Right lobe of liver (tissue), 6 donors: ENCODE measurements at places on chromosomes 11 and 22. TPM values are rescaled to one million over a fixed set of nuclear protein-coding genes. Genes with fewer than 3 reads are reported as not detected.

GRCh38 chr11:84817998-84818397 is 809.1 kb downstream of the DLG2 start:
- no peak for DNase-seq
- no peaks in the 10 kb centered on the region for H3K27me3 ChIP-seq
- H3K4me3 ChIP-seq, result no peak overlapping the region
- no peaks in the 10 kb centered on the region for H3K36me3 ChIP-seq

- DNase-seq, result no peak
- H3K4me1 ChIP-seq, result no peaks in the 10 kb centered on the region
- H3K27me3 ChIP-seq, result no peaks in the 10 kb centered on the region
- no peaks in the 10 kb centered on the region for H3K36me3 ChIP-seq
Measured at GRCh38 chr11:60485987-60486386, 6.6 kb upstream of the MS4A12 start.

DNA sequence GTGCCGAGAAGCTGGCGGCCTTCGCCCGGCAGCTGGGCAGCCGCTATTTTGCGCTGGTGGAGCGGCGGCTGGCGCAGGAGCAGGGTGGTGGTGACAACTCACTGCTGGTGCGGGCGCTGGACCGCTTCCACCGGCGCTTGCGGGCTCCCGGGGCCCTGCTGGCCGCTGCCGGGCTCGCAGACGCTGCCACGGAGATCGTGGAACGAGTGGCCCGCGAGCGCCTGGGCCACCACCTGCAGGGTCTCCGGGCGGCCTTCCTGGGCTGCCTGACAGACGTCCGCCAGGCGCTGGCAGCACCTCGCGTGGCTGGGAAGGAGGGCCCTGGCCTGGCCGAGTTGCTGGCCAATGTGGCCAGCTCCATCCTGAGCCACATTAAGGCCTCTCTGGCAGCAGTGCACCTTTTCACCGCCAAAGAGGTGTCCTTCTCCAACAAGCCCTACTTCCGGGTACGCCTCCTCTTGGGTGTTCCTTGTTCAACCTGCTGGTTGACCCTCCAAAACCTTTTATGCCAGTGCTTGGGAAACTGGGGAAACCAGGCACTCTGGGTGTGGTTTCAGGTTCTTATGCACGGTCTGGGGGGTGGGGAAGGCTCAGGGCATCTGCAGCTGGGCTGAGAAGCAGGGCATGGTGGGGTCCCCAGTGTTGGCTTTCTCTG is 3.1 kb upstream of the TM7SF2 start:
- H3K4me1 ChIP-seq, result peaks cover 8% of the 10 kb centered on the region
- H3K36me3 ChIP-seq, result no peaks in the 10 kb centered on the region
- H3K27ac ChIP-seq, result no peak overlapping the region
- H3K4me3 ChIP-seq, result no peak overlapping the region
- no peaks in the 10 kb centered on the region for H3K27me3 ChIP-seq

GRCh38 chr11:44913502-44913901 is 37.2 kb downstream of the TP53I11 start:
- no peak overlapping the region for H3K4me3 ChIP-seq
- H3K27me3 ChIP-seq, result no peaks in the 10 kb centered on the region
- H3K4me1 ChIP-seq, result no peaks in the 10 kb centered on the region

DNA sequence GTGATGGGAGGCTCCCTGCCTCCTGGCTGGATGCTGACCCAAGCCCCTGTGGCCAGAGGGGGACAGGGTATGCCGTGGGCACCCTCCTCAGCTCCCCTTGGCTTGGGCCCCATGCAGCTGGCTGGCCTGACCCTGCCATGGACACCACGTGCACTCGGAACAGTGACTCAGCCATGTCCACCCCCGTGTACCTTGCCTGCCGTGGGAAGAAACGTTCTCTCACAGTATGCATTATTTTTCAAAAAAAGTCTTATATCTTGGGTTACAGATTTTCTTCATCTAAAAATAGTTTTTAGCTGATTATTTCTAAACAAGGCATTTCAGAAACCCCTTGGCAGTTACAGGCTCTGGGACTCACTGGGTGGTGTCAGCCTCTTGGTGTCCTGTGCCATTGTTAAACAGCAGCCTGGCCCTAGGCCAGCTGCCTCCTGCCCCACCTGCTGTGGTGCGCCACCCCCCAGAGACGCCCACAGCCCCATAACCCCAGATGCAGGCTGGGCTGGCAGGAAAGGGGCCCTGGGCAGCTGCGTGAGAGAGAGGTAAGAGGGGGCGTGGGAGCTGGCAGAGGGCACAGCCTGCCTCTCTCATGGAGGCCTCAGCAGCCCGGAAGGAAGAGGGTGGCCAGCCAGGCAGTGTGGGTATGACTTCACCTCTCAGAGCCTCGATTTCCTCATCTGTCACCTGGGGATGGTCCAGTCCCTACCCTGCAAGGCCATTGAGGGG is 99.8 kb downstream of the MORC2 start:
- H3K4me3 ChIP-seq, result no peak overlapping the region
- no peaks in the 10 kb centered on the region for H3K4me1 ChIP-seq
- H3K36me3 ChIP-seq, result no peaks in the 10 kb centered on the region
- no peaks in the 10 kb centered on the region for H3K27me3 ChIP-seq
- H3K27ac ChIP-seq, result no peak overlapping the region
- DNase-seq, result peak; percentile 36

GRCh38 chr11:59193587-59194130 is 19.1 kb downstream of the MPEG1 start:
- no peak for DNase-seq
- no peak overlapping the region for H3K4me3 ChIP-seq
- H3K36me3 ChIP-seq, result no peaks in the 10 kb centered on the region
- peaks cover 26% of the 10 kb centered on the region for H3K4me1 ChIP-seq
- H3K27me3 ChIP-seq, result no peaks in the 10 kb centered on the region
- H3K27ac ChIP-seq, result no peak overlapping the region

- H3K4me3 ChIP-seq, result no peak overlapping the region
- DNase-seq, result no peak
- no peaks in the 10 kb centered on the region for H3K4me1 ChIP-seq
Measured at GRCh38 chr22:19687561-19688300, 26.6 kb upstream of the SEPTIN5 start.

DNA sequence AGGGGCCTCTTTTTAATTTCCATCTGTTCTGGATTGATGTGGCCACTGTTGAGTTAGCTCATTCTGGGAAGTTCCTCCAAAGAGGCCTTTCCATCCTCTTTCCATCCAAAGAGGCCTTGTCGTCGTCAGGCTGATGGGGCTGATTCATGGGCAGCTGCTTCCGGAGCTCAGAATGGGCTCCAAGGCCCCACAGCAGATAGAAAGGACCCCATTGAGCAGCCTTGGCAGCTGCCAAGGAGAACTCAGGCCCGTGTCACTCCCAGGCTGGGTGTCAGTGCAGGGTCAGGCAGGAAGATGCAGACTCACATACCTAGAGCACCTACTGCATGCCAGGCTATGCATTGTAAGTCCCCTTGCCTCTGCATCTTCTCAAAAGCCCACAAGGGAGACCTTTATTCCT is 524.1 kb downstream of the MIAT start:
- DNase-seq, result no peak
- H3K27ac ChIP-seq, result no peak overlapping the region
- H3K27me3 ChIP-seq, result no peaks in the 10 kb centered on the region
- no peaks in the 10 kb centered on the region for H3K36me3 ChIP-seq

DNA sequence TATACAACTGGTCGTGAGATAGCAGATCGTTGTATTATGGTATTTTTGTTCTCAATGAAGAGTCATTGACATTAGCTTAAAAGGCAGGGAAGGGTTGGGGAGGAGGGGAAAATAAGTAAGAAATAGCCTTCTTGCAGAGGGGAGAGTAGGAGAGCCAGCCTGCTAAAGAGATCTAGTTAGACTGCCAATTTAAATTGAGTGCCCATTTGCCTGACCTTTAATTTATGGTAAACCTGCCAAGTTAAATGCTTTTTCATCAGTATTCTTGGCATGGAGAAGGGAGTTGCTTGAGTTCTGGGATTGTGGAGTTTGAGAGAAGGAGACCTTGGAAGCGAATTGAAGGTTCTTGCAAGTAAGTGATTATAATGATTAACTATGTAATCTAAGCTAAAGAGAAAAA is 89.0 kb downstream of the FAM83F start:
- no peaks in the 10 kb centered on the region for H3K27me3 ChIP-seq
- H3K27ac ChIP-seq, result no peak overlapping the region
- H3K4me3 ChIP-seq, result no peak overlapping the region
- no peaks in the 10 kb centered on the region for H3K36me3 ChIP-seq

DNA sequence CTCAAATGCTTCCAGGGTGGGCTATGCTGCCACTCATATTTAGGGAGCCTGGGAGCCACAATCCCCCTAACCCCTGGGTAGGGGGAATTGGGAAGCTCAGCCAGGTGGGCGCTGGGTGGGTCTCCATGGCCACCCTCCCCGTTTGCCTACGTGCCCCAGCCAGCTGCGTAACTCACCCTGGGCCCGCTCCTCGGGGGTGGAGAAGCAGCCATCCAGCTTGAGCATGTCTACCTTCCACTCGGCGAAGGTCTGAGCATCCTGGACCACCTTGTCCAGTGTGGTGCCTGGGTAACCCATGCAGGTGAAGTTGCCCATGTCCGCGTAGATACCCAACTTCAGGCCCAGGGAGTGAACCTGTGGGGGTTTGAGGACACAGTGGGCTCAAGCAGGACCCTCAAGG is 3.7 kb downstream of the NAGA start:
- H3K4me1 ChIP-seq, result peaks cover 13% of the 10 kb centered on the region
- no peaks in the 10 kb centered on the region for H3K36me3 ChIP-seq
- H3K27me3 ChIP-seq, result no peaks in the 10 kb centered on the region
- no peak overlapping the region for H3K4me3 ChIP-seq
- H3K27ac ChIP-seq, result no peak overlapping the region

The OR5L2 gene
- total RNA-seq, result not detected

The CLCF1 gene
- total RNA-seq, result 1.8 TPM

The APOA1 gene
- total RNA-seq, result 9,594 TPM

The PRAME gene
- not detected for total RNA-seq

The GPHA2 gene
- 0.46 TPM for total RNA-seq

The PDGFD gene
- total RNA-seq, result 1.1 TPM

The DYNC2H1 gene
- 1.0 TPM for total RNA-seq

The RCOR2 gene
- not detected for total RNA-seq

The GLYATL1 gene
- total RNA-seq, result 399 TPM

The L3MBTL2 gene
- 8.4 TPM for total RNA-seq

The SLC22A9 gene
- 15.3 TPM for total RNA-seq

The NCAPH2 gene
- 11.5 TPM for total RNA-seq

The OR8D4 gene
- total RNA-seq, result not detected
